ENCODE measurements at places on chromosomes 11 and 22. TPM values are rescaled to one million over a fixed set of nuclear protein-coding genes. Genes with fewer than 3 reads are reported as not detected.

Gene FREY1
- polyA plus RNA-seq: not detected

Gene TRPC6
- not detected for polyA plus RNA-seq

DNA sequence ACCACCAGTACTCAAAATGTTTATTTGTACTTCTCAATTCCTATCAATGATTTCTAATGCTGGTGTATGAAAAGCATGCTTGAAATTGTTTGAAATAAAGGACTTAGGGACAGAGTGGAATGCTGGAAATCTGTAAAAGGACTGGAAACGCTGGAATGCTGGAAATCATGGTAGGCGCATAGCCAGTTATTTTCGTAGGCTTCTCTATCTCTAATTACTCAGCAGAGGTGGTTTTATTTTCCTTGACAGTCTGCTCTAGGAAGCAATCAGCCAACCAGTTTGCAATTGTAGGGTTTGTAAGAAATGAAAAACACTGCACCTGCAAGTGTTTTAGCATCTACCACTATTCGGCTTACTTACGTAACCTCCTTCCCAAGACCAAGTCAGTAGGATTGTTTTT, 788 bp downstream of the LIN7C start:
- DNase-seq: no peak

Gene RASL10A
- polyA plus RNA-seq: not detected

Data from naive thymus-derived CD4-positive, alpha-beta T cell (primary cell).